ENCODE measurements at places on chromosomes 7 and 10.

DNA sequence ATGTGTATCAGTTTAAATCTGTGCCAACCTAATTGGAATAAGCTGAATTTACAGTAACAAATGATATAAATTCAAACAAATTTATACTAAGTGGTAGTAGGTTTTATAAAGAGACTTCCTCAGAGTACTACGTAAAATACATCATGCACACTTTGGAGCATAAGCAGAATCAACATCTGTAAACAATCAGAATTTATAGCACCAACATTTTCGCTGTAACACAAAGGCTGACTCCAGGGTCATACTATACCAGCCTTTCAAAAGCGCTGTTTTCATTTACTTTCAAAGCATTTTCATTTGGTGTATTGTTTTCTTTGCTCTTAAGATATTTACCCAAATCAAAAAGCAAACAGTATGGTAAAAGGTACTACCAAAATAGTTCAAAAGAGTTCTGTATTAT lies 29.3 kb upstream of the TMEM168 start:
- no peak for DNase-seq

DNA sequence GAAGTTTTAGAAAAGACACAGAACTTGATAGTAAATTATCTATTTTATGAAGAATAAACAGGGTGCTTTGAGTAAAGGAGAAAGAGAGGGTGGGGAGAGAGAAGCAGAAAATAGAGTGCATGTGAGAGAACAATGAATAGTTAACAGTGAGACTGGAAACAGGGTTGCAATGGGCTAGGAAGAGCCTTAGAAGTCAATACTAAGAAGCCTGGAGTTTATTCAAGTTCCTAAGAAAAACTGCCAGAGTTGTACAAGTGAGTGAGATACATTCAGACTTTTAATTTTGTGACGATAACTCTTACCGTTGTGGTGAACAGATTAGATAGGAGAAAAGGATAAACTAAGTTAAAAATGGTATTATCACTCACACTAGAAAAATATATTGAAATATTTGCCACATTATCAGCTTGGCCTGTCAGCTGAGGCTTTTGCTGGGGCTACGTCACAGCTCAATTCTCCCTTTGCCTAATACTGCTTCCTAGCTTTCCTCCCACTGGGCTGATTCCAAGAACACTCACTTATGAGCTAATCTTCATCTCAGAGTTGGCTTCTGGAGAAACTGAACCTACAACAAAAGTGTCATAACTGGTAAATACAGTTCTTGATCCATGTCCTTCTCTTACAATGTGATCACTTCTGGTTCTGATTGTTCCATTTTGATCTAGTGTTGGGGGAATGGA lies 92.7 kb downstream of the SEMA3D start:
- no peak for DNase-seq

GRCh38 chr10:124087672-124088634 lies 5.4 kb downstream of the CHST15 start:
- DNase-seq: no peak

- no peak for DNase-seq
Measured at GRCh38 chr10:28993861-28994260, 295.0 kb upstream of the LYZL1 start.

- DNase-seq: no peak
Measured at GRCh38 chr10:19749185-19749729, 67.0 kb upstream of the PLXDC2 start.

GRCh38 chr7:128053023-128053422 lies 21.8 kb upstream of the LRRC4 start:
- DNase-seq: no peak

DNA sequence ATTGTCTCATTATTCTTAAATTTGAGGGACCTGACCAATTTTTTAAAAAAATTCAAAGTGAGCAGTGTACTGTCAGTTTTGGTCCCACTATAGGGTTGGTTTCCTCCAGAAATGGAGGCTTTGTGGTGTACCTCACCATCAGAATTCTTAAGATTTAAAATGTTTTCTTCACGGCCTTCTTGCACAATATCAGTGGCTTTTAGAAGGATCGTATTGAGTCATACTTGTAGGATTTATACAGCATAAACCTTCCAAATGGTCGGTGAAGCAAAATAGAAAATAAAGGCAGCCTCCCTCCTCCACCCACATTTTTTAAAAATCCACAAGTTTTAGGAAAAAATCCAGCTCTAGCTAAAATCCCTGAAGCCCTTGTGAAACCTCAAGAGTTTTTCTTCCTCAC lies 126.4 kb downstream of the RNLS start:
- DNase-seq: no peak
